ENCODE measurements at places on chromosomes 5 and 9. TPM values are rescaled to one million over a fixed set of nuclear protein-coding genes. Genes with fewer than 3 reads are reported as not detected.

- DNase-seq, result no peak
Observed at GRCh38 chr5:63131626-63132285, 553.1 kb downstream of the LRRC70 start.

GRCh38 chr5:63963080-63963735, 963 bp upstream of the HTR1A start:
- no peak for DNase-seq

DNA sequence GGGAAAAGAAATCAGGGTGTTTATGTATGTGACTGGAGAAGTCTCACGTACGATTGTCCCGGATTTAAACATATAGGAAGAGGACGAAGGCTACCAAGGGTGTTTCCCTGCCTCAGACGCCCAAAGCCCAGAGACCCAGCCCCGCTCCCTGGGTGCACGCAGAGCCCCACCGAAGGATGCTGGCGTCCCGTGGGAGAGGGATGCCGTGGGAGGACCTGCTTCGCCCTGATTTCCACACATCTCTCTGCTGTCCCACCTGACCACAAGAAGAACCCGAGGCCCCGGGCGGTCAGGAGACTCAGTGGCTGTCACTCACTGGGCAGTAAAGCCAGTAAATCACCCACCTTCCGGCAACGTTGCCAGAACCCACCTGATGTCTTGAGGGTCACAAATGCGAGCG, 211.8 kb upstream of the TBCA start:
- no peak for DNase-seq

The TMEM174 gene
- not detected for total RNA-seq

All from thoracic aorta (tissue), 2 donors.